ENCODE measurements at places on chromosomes 4 and X.

GRCh38 chr4:100497791-100498190 lies 20.0 kb downstream of the EMCN start:
- no peak for DNase-seq

- no peak for DNase-seq
Observed at GRCh38 chr4:76504613-76505465, 69.8 kb downstream of the SHROOM3 start.

GRCh38 chr4:89434364-89434988 lies 126.9 kb upstream of the GPRIN3 start:
- no peak for DNase-seq

DNA sequence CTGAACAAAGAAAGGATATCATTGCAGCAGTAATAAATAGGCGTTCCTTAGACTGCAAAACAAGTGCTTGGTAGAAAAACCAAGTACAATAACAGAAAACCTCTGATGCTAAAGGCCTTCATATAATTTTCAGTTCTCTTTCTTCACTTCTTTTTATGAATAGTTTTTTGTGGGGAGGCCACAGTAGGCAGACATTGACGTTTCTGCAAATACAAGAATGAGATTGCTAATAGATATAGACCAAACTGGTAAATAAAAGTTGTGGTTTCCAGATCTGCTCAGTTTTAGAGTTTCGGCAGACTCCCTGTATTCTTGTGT lies 57.0 kb upstream of the RAP1GDS1 start:
- no peak for DNase-seq

GRCh38 chrX:37409278-37409677 lies 60.1 kb downstream of the PRRG1 start:
- DNase-seq: no peak

- no peak for DNase-seq
Observed at GRCh38 chrX:75968293-75968692, 183.2 kb upstream of the MAGEE2 start.
